Activated effector memory CD4-positive, alpha-beta T cell treated with Interleukin-2 at 50 U/mL for 16 hours (primary cell): ENCODE measurements at places on chromosomes 6 and 20.

GRCh38 chr6:79520534-79520933 lies 16.7 kb downstream of the LCA5 start:
- DNase-seq = no peak

- DNase-seq = no peak
These were observed 229.5 kb downstream of the CDH26 start for GRCh38 chr20:60187683-60188082.

- DNase-seq = no peak
These were observed 4.2 kb downstream of the ENTPD6 start for GRCh38 chr20:25199473-25200260.

GRCh38 chr6:12882761-12883290 lies 166.3 kb downstream of the PHACTR1 start:
- no peak for DNase-seq

DNA sequence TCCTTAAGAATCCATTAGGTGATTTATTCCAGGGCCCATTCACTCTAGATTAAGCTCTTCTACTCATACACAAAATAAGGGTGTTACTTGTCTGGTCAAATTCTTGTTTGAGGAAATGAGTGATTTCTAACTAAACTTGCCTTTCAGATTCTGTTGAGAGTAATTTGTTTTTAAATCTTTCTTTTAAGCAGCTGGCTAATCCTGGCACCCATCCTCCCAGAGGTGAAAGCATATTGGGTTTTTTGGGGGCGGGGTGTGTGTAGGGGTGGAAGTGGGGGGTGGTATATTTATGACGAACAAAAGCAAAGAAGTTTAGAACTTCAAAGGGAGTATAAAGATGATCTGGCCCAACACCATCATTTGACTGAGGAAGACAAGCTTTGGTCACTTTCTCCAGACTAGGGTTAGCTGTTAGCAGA lies 94.7 kb downstream of the RTN4IP1 start:
- no peak for DNase-seq

GRCh38 chr6:168092541-168092940 lies 13.5 kb upstream of the FRMD1 start:
- no peak for DNase-seq

- DNase-seq = no peak
These were observed 9.6 kb downstream of the JARID2 start for GRCh38 chr6:15255481-15255880.

DNA sequence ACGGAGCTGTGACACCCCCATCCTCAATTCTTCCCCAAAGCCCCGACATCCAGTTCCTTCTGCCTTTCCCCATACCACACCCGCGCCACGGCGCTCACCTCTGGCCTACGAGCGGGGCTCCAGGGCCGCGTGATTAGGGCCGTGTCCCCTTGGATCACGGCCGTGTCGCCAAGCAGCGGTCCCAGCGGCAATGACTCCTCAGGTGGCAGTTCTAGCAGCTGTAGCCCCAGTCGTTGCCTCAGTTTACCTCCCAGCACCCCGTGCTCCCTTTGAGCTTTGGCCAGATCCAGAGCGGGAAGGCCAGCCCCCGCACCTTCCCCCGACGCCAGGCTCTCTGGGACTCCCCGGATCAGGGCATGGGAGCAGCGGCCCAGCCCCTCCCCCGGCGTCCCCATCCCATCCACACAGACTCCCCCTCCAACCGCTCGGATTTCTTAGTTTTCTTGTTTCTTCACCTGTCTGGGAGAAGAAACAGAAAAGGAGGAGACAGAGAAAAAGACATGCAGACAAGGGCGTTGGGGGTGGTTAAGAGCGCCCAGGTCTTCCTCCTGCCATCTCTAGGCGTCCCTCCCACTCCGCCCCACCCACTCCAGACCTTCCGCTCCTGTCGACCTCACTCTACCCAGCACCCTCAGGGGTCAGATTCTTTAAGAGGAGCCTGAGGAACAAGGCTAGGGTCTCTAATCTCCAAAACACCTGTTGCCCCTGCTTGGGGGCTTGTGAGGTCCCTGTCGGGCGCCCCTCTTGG lies at the start of gene DDAH2:
Gene DDAH2, minus strand, starts transcription at position 533 of the 748 bp plus-strand sequence. Its CDS starts 138 bp downstream, at position 395.
- DNase-seq = no peak

- DNase-seq = peak; percentile 48
These were observed 42.6 kb upstream of the SUPT3H start for GRCh38 chr6:45420083-45420908.

- peak; percentile 95 for DNase-seq
These were observed at the start of gene PIGU for GRCh38 chr20:34676642-34677373. Gene PIGU (minus strand): TSS chr20:34677092. CDS start chr20:34677085, 7 bp downstream.

GRCh38 chr6:106979435-106979884 lies 4.9 kb upstream of the CD24 start:
- DNase-seq = peak; percentile 61

DNA sequence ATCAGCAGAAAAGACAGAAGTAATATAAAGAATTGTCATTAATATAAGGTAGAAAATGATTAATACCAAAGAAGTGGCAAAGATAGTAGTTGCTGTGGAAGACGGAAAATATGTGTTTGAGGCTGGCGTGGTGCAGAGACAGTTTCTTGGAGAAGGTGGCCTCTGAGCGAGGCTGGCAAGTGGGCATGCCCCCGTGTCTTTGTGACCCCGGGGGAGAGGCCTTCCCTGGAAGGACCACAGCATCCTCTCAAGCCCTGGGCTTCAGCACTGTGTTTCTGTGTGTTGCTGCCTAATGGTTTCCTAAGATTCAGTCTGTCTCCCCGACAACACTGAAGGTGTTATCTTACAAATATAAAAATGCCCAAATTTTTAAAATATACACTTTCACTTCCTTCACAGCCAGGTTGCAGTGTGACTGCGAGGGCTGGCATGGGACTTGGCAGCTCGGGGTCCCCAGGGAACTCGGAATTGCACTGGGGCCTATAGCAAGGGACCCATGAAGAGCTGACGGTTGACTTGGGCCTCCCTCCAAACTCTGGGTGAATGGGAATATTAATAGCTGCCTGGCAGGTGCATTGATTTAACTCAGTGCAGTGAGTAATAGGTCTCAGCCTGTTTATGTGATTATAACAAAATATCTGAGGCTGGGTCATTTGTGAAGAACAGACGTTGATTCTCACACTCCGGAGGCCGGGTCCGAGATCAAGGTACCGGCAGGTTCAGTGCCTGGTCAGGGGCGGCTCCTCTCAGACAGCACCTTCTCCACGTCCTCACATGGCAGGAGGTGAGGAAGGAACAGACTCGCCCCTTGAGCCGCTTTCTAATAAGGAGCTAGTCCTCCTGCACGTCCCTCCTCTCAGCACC lies 47.4 kb upstream of the AFDN start:
- no peak for DNase-seq

GRCh38 chr6:45922728-45923351 lies 92.8 kb downstream of the CLIC5 start:
- DNase-seq = peak; percentile 25

GRCh38 chr6:34517966-34518365 lies 38.2 kb downstream of the SPDEF start:
- DNase-seq = no peak

GRCh38 chr20:32206760-32207625 lies 550 bp downstream of the PLAGL2 start:
- DNase-seq = no peak

DNA sequence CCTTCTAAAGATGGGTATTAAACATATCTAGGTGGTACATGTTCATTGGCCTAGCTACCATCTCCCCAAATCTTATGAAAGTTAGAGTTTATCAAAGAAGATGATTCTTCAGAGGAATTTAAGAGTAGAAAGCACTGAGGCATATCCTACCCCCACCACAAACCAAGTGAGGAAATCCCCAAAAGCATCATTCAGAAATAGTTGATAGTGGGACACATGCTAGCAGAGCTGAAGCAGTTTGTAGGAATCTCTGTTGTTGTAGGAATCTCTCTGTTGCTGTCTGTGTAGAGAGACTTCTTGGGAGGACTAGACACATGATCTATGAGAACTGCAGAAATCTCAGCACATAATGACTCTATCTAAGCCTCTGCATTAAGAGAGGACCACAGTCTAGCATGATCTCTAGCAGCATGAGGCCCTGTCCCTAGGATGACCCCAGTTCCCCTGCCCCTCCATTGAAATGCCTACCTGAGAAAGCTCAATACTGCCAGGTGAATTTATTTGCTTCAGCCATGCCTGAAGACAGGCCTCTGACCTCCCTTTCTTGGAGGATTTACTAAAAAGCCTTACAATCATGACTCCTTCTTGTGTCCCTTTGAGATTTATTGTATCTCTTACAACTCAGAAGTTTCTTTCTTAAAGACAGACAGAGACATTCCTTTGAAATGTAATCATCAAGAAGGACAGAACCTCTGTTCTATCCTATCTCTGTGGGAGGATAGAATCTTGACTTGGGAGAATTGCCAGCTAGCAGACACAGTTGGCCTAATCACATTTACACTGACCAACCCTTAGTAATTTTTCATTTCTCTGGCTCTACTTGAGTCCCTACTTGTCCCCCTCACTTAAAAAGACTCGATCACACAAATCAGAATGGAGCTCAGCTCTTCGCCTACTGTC lies 582.4 kb downstream of the PHF3 start:
- DNase-seq = no peak

- no peak for DNase-seq
These were observed 65.6 kb downstream of the STMND1 start for GRCh38 chr6:17167327-17167979.

GRCh38 chr6:118735320-118735719 lies 83.9 kb upstream of the CEP85L start:
- DNase-seq = no peak

DNA sequence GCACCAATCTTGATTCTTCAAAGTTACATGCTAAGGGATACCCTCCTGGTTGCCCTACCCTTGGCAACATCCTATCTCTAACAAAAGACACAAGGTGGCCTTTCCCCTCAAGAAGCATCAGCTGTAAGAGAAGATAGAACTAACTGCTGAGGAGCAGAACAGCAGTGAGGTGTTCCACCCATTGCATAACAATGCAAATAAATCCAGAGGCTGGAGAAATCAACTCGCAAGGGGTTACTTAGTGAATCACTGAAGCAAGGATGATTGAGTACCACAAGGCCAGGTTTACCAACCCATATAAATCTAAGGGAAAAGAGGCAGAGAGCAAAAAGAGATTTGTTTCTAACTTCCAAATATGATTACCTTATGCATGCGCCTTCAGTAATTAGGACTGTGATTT lies 36.7 kb downstream of the F13A1 start:
- no peak for DNase-seq

GRCh38 chr6:162467679-162468078 lies 259.9 kb downstream of the PRKN start:
- no peak for DNase-seq

DNA sequence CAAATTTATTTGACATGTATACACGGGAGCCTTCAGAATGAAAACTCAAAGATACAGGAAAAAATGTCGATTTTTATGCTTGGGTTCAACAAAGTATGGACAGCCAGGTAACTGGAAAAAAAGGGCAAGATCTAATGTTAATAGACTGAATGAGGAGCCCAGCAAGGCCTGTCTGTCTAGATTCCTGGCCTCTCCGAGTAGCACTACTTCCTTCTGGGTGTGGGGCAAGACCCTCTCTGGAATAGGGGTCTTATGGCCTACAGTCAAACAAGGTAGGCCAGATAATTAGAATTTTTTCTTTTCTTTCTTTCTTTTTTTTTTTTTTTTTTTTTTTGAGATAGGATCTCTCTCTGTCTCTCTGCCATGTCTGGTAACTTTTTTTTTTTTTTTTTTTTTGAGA lies 113.4 kb upstream of the SHLD1 start:
- no peak for DNase-seq

GRCh38 chr6:47306887-47307286 lies 2.8 kb downstream of the TNFRSF21 start:
- no peak for DNase-seq

DNA sequence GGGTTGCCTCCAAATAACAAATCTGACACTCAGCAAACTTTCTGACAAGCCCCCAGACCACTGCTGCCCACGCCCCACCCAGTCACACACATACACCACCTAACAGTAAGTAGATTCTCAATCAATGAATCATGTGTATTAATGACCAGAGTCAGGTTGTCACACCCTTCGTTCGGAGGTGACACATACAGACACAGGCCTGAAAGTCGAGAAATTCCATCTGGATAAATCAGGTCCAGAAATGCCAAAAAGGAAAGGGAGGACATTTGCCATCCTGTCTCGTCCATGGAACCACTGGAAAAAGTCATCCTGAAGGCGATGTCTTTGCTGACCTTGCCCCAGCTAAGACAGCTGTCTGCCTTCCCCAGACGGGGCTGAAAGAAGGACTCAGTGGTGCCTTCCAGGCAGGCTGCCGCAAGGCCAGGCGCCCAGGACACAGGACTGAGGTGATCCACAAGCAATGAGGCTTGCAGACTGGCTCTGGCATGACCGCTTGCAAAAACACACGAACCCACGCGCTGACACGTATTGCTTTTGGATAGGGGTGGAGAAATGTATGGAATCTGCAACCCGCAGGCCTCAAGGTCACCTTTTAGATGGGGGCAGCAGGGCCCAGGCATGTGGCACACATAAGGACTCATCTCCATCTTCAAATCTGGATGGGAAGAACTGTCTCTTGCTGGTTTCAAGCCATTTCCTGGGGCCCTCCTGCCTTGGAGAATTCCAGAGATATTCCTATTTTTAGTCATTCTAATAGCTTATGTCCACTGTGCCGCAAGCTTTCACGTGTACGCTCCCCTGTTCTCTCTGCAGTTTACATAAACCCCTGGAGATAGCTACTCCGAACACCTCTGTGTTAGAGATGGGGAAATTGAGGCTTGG lies 9.0 kb downstream of the NFATC2 start:
- DNase-seq = no peak

DNA sequence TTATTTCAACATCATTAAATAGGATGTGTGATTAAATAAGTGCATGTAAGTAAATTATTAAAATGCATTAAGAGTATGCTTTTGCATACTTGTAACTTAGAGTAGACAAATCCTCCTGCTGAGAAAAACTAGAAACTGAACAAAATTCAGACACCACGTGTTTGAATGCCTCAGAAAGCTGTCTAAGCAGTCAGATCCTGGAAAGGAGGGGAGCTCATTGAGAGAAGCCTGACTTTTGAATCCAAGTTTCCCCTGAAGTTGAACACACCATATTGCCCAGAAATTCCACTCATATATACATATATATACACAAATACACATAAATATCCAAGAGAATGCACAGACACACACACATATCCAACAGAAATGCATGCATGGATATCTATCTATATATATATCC lies 190.0 kb upstream of the BMP2 start:
- DNase-seq = no peak

GRCh38 chr6:4606821-4607704 lies 169.1 kb upstream of the CDYL start:
- DNase-seq = no peak

GRCh38 chr6:14596410-14596809 lies 478.8 kb downstream of the CD83 start:
- no peak for DNase-seq

DNA sequence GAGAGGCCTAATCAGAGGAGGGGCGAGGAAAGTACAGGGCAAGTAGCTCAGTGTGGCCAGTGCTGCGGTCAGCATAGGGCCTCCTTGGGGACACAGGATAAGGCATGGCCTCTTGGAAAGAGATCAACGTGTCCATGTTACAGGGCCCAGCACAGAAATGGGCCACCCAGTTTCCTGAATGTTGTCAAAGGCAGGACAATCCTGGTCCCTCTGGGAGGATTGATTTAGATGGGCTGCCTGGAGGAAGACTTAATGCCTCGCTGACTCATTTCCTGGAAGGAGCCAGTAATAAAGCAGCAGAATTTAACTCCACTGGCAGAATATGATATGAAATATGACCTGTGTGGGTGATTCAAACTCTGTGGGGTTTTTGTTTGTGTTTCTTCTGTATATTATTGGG lies 16.6 kb downstream of the DDO start:
- DNase-seq = no peak

GRCh38 chr20:14888134-14888533 lies 550.7 kb upstream of the FLRT3 start:
- no peak for DNase-seq
